ENCODE measurements at places on chromosomes 12 and 14. TPM values are rescaled to one million over a fixed set of nuclear protein-coding genes. Genes with fewer than 3 reads are reported as not detected.

DNA sequence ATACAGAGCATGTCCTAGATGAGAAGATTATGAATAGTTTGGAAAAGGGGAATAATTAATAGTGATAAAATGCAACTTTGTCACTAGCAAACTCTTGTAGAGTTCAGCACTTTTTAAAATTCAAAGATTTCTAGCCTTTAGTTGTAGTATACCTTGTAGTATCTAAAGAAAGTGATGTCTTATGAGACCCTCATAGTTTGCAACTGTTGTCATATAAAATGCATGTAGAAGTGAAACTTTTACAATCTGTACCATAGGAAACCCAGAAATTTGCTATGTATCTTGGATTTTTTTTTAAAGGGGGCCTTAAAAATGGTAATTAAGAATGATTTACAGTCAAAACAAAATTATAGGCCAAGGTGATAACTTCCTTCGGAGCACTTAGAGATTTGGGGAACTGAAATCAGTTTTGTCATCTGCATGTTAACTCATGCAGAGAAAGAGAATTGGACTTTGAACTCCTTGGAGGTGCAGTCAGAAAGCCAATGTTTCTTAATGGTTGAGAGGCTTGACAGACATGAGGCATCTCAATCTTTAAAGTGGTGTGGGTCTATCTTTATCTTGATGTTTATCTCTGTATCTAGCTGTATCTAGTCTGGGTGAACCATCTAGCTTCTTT lies 1.3 kb downstream of the LRRK2 start:
- H3K27ac ChIP-seq = peak overlapping the region; percentile 96
- no peaks in the 10 kb centered on the region for H3K27me3 ChIP-seq
- DNase-seq = no peak
- no peaks in the 10 kb centered on the region for H3K4me1 ChIP-seq
- no peaks in the 10 kb centered on the region for H3K36me3 ChIP-seq

DNA sequence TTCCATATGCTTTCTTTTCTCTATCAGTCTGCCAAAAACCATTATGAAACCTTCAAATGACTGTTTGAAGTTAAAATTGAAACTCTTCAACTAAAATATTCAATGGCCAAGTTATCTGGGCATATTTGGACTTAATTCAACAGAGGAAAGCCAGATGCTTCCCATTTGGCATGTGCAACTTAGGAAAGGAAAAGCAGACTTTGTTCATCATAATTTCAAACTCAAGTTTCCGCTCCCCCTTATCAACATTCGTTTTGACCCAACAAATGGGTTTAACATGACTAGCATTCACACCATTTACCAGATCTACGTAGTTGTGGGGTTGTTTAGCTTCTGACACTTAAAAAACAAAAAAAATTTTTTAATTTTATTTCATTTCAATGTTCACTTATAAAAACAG lies 75.7 kb downstream of the PLEKHG7 start:
- H3K27me3 ChIP-seq = no peaks in the 10 kb centered on the region
- peaks cover 10% of the 10 kb centered on the region for H3K4me1 ChIP-seq
- H3K27ac ChIP-seq = no peak overlapping the region
- DNase-seq = no peak
- no peak overlapping the region for H3K4me3 ChIP-seq

SYCP3 gene
- total RNA-seq = not detected

DNA sequence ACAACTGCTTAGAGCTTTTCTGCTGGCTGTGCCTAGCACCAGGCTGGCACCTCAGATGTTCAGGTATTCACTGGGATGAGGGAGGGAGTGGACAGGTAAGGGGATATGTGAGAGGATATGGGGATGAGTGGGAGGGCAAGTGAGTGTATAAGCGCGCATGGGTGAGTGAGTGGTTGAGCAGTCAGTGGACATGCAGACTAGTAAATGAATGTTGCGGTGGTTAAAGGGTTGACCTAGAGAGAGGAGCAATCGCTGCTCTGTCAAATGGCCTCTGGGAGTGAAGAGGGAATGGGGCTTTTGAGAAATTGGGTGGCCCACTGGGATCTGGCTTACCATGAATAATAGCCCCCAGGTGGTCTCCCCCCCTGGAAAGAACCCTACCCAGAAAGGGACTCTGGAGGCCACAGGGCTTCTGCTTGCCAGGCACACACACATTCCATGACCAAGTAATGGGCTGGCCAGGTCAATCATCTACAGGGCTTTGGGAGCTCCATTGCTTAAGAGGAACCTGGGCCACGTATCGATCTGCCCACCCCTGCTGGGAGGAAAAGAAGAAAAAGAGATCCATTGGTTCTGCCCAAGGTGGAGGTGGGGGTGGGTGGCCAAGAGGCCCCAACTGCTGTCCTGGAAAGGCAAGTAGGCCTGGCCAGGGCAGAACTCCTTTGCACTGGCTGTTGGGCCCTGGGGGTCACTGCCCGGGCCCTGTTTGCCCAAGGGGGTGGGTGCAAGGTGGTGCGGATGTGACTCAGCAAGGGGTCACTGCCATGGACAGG lies 30.8 kb upstream of the ZFP36L1 start:
- no peaks in the 10 kb centered on the region for H3K27me3 ChIP-seq
- H3K4me1 ChIP-seq = peaks cover 15% of the 10 kb centered on the region
- H3K27ac ChIP-seq = no peak overlapping the region
- DNase-seq = no peak

DNA sequence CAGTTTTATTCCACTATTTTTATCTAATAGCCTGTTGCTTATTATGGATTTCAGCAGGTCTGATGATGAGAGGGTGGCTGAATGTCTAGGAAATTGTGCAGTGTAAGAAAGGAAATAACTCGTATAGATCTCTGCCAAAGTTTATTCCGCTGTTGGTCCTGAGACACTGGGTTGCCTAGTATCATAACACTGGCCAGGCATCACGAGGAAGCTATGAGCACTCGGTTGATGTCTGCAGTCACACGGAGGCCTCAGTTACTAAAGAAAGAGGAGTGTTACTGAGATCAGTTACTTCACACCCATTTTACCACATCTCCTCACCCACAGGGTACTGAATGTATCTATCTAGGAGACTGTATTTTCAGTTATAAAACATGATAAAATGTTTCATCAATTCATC lies 21.9 kb downstream of the BHLHE41 start:
- H3K27me3 ChIP-seq = no peaks in the 10 kb centered on the region
- no peak overlapping the region for H3K4me3 ChIP-seq
- H3K36me3 ChIP-seq = no peaks in the 10 kb centered on the region

NCOR2 gene
- total RNA-seq = 603 TPM

GRCh38 chr14:86604561-86604960 lies 1074.6 kb downstream of the FLRT2 start:
- no peak overlapping the region for H3K4me3 ChIP-seq
- no peaks in the 10 kb centered on the region for H3K4me1 ChIP-seq
- H3K36me3 ChIP-seq = no peaks in the 10 kb centered on the region
- DNase-seq = no peak

ACOT6 gene
- not detected for total RNA-seq

GRCh38 chr12:128178966-128179365 lies 88.0 kb upstream of the TMEM132C start:
- H3K27me3 ChIP-seq = no peaks in the 10 kb centered on the region
- H3K4me1 ChIP-seq = no peaks in the 10 kb centered on the region
- no peak overlapping the region for H3K4me3 ChIP-seq
- no peak overlapping the region for H3K27ac ChIP-seq
- no peaks in the 10 kb centered on the region for H3K36me3 ChIP-seq
- DNase-seq = no peak

DNA sequence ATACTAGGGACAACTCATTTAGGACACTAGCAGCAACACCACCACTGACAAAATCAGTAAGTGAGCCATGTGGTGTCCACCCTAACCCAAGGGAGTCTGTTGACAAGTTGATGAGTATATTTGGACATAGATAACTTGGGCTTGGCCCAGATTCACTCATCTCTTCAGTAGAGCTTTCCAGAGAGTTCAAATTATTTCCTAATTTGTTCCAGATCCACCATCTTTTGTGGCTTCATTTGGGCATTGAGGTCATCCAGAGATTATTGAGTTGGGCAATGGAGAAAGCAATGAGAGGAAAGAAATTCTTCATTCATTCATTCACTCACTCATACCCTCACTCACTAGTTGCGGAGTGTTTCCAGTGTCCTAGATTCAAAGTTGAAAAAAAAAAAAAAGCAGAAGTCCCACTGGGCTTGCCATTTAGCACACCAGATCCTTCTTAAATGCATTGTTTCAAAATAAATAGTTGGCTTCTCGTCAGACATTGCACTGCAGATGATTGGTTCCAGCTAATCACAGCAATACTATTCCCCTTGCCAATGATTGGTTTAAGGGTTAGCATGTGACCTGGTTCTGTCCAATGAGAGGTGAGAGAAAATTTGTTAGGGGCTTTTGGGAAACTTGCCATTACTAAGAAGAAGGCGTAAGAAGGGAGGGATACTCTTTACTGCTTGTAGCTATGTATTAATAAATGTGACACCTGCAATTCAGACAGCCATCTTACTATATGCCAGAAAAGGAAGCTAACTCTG lies 31.8 kb upstream of the WSCD2 start:
- no peaks in the 10 kb centered on the region for H3K4me1 ChIP-seq
- H3K27ac ChIP-seq = no peak overlapping the region

TRHDE gene
- 14.1 TPM for total RNA-seq

DNA sequence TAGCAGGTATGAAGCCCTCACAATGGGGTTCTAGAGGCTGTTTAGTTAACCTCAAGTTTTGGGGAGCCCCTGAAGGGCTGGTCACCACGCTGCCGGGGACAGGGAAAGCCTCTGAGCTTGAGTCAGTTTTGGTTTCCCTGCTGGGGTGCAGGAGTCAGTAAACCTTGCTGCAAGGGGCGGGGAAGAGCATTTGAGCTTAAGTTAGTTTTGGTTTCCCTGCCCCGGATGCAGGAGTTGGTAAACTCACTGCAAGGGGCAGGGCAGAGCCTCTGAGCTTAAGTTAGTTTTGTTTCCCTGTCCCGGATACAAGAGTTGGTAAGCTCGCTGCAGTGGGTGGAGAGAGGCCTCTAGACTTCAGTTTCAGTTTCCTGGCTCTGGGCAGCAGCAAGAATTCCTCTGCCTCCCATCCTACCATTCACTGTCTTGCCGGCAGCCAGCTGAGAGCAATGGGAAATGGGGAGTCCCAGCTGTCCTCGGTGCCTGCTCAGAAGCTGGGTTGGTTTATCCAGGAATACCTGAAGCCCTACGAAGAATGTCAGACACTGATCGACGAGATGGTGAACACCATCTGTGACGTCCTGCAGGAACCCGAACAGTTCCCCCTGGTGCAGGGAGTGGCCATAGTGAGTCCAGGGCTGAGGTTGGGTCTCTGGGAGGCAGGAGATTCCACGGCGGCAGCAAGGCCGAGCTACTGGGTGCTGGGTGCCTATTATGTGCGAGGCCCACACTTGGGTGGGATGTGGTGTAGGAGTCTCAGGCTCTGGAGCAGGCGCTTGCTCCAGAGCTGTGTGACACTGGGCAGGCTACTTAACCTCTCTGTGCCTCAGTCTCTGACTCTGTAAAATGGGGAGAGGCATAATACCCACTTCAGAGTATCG lies at the start of gene OAS2:
OAS2 (plus strand) TSS at position 357 of the 878 bp plus-strand sequence; CDS start at position 447, 90 bp downstream.
- no peaks in the 10 kb centered on the region for H3K36me3 ChIP-seq
- peak; percentile 24 for DNase-seq
- H3K27me3 ChIP-seq = no peaks in the 10 kb centered on the region
- peaks cover 8% of the 10 kb centered on the region for H3K4me1 ChIP-seq
- H3K4me3 ChIP-seq = peak within 1 kb of the TSS; percentile 54

CNOT2 gene
- 158 TPM for total RNA-seq

- no peaks in the 10 kb centered on the region for H3K36me3 ChIP-seq
- peaks cover 37% of the 10 kb centered on the region for H3K4me1 ChIP-seq
- no peak overlapping the region for H3K4me3 ChIP-seq
These were observed 1319.8 kb downstream of the TMEM121 start for GRCh38 chr14:106846218-106846617.

DDIT3 gene
- 45.1 TPM for total RNA-seq

DNA sequence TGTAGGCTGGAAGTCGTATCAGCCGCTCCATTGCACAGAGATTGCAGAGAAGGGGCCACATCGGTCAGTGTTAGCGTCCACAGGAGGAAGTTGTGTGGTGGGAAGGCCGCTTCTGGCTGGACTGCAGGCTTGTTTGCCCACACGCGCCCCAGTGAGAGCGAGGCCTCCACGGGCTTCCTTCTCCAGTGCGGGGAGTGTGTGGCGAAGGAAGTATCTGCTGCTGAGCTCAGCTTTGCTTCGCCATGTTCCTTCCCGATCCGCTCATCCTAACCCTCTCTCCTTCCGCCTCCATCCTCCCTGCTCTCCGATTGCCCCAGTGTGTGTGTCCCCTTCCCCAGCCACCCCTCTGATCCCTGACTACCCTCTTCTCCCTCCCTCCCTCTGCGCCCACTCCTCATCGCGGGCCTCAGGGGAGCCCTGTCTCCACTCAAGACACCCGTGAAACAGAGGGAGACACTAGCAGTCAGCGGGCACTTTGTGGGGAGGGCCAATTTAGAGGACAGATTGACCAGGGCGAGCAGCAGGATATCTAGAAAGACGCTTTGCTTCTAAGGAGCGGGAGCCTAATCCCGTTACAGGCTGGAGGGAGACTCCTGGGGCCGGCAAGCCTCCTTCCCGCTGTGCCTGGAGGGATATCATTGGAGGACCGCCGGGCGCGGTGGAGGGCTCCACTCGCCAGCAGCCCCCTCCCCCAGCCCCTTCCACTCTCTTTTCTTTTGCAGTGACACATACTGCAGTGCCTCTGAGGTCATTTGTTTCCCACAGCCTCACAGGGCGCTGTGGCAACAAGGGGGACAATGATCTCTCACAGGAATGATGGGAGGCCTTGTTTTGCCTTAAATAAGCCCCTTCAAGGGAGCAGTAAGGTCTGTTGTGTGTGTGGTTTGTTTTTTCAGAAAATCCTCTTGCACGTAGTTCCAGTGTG lies 428.8 kb downstream of the ZFP36L1 start:
- no peaks in the 10 kb centered on the region for H3K27me3 ChIP-seq
- H3K36me3 ChIP-seq = no peaks in the 10 kb centered on the region
- peak overlapping the region; percentile 7 for H3K27ac ChIP-seq
- peaks cover 29% of the 10 kb centered on the region for H3K4me1 ChIP-seq

DNA sequence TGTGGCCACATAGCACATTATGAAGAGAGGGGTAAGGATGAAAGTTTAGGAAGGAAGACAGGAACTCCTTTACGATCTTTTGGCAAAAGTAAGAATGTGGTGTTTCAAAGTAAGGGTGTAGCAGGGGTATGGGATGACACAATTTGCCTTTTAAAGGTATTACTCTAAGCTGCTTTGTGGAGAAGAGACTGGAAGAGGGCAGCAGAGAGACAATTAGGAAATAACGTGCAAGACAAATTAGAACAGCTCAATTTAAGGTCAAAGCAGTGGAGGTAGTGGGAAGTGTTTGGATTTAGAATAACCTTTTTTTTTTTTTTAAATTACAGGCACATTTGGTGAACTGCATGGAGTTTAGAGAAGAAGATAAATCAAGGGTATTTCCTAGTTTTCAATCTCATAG lies 342.6 kb downstream of the NOVA1 start:
- no peak overlapping the region for H3K4me3 ChIP-seq
- DNase-seq = no peak
- no peaks in the 10 kb centered on the region for H3K36me3 ChIP-seq

A2ML1 gene
- not detected for total RNA-seq

NXPH4 gene
- 0.20 TPM for total RNA-seq

DNA sequence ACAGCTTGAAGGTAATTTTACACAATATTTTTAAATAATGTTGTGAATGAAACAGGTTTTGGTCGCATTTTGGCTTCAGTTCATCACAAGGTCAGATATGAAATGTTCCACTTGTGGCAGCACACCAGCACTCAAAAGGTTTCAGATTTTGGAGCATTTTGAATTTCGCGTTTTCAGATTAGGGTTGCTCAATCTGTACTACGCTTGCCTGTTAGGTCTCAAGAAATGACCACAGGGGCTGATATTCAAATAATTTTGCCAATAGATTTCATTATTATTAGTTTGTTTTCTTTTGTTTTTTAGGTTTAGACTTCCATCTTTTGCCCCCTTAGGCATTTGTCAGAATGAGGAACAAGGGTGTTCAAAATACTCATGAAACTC lies 29.8 kb downstream of the DICER1 start:
- no peak overlapping the region for H3K4me3 ChIP-seq
- H3K27ac ChIP-seq = no peak overlapping the region
- no peak for DNase-seq
- H3K4me1 ChIP-seq = peaks cover 16% of the 10 kb centered on the region
- H3K36me3 ChIP-seq = peaks cover 20% of the 10 kb centered on the region

Data from upper lobe of left lung (tissue), 6 donors.